SK-N-DZ (cell line): ENCODE measurements at places on chromosomes 5 and 9.

DNA sequence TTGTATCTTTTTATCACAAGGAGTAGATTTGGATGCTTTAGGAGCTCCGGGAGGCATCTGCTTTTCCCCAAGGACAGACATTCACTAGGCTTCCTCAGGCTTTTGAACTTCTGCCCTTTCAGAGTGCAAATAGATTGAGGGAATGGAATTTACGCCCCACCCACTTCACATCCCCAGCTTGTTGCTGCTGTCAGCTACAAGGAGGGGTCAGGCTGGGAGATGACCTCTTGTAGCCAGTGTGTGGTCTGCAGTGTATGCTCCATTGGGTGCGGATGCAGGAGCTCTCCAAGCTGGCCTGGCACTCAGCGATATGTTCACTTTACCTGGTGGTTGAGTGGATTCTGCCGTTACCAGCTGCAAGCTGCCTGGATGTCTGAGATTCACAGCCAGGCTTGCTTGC, 6.4 kb downstream of the TNFSF15 start:
- DNase-seq, result no peak

DNA sequence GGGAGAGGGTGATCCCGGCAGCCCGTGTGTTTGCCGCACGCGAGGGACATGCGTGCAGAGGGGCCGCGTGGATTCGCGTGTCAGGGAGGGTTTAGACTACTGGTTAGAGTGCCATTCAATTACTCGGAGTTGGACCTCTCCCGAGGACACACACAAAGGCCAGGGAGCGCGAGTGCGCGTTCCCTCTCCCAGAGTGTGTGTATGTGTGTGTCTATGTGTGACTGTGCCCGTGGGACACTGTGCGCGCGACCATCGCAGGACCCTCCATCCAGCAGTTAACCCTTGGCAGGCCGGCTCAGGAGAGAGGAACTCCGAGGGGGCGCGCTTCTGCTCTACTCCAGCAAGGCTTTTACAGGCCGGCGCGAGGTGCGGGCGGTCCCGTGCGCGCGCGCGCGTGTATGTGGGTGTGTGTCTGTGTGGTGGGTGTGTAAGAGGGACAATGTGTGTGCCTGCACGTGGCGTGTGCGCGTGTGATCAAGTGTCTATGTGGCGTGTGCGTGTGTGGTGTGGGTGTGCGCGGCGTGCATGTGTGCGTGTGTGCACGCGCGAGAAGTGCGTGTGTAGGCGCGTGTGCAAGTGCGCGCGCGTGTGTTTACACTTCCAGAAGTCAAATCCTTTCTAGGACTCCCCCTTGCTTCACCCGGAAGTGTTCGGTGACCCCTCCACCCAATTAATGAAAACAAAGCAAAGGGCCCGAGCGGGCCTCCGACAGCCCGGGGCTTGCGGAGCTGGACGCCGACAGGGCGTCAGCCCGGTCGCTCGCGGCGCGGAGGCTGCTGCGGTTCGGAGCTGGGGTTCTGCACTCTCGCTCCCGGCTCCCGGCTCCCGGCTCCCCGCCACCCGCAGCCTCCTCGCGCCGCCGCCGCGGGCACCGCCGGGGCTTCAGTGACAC, 75.3 kb upstream of the TBCA start:
- DNase-seq, result peak; percentile 39

DNA sequence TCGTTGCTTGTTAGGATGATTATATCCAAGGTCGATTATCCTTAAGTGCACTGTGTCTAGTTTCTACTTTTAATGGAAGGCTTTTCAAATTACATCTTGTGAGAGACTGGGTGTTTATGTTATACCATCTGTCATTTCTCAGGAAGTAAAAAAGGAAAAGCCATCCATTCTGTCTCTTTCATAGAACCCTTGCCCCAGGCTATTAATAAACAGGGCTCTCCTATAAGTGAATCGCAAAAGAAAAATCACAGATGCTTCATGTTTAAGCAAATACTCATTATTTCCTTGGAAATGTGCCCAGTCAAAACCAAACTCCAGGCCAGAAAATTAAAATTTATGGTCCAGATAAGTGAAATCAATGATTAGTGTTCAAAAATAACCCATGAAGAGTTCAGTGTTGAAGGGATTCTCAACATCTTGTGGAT, 58.1 kb downstream of the STARD4 start:
- DNase-seq, result peak; percentile 78

DNA sequence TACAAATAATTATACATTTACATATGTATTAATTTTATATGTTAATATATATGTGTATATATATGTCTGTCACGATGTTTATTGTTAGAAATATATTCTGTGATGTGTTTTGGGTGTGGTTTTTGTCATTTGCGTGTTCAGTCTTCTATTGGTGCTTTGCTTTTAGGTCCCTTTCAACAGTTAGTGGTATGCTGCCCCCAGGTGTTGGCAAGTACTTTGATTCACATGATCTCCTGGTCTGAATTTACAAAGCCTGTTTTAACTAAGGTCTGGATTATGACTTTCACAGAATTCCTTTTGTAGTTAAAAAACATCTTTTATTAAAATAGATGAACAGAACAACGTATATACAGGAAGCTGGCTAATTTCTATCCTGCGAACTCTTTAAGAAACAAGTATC, 271.5 kb downstream of the CCDC171 start:
- peak; percentile 3 for DNase-seq

DNA sequence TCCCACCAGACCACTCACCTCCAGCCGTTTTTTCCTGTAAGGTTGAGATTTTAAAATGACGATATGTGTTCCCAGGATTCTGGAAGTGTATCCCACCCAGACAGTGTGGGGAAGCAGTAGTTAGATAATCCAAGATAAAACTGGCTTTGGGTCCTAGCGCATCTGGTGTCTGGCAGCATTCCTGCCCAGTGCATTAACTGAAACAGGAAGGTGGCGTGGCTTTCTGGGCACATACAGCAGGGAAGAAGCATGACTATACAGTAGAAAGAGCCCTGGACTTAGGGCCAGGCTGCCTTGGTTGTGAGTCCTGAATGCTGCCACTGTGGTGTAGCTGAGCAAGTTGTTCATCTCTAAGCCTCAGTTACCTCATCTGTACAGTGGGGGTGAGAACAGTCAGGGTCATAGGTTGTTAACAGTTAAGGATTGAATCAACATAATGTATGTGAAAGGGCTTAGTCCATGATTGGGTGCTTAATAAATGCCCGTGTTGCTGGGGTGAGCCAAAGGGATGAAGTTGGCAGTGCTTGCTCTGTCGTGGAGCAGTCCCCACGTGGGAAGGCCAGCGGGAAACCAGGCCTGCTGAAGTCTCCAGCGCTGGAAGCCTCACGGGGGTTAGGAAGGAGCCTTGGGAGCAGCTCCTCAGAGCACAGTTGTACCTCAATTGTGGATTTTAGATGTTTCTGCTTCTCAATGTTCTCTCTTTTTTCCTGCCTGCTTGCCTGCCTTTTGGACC, 18.0 kb downstream of the CLTA start:
- no peak for DNase-seq

GRCh38 chr5:610011-610743, 2.0 kb upstream of the CEP72 start:
- no peak for DNase-seq

DNA sequence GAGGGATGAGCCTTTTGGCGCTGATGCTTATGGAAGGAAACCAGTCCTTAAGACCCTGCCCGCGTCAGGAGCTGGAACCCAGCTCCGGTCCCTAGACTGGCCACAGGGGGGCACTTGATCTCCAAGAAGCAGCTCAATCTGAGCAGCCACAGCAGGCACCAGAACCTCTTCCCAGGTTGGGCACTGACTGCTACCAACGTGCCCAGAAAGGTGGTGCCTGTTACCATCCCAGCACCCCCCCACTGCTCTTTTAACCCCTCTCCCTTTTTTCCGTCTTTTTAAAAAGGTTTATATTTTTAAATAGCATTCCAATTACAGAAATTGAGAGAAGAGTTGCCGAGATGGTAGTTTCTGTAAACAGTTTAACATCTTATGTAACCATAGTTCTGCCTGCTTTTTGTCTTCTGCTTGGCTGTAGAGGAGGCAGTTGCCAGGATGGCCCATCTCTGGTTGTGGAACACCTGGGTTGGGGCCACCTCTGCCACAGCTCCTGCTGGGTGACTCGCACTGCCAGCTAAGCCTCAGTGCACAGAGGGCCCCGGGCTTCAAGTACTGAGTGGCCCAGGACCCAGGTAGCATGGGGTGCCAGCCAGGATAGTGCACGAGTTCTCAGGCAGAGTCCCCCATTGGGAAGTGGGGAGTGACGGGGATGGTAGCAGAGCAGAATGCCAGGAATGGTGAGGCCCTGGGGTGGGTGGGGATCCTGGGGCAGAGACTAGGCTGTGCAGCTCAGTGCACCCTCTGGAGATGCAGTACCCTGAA, 62.8 kb downstream of the PFDN1 start:
- peak; percentile 56 for DNase-seq
